ENCODE measurements at places on chromosomes 7 and 10.

GRCh38 chr10:120555436-120555835 is 98.4 kb downstream of the PLPP4 start:
- DNase-seq: no peak

GRCh38 chr10:118216571-118217170 is 125.5 kb downstream of the FAM204A start:
- no peak for DNase-seq

DNA sequence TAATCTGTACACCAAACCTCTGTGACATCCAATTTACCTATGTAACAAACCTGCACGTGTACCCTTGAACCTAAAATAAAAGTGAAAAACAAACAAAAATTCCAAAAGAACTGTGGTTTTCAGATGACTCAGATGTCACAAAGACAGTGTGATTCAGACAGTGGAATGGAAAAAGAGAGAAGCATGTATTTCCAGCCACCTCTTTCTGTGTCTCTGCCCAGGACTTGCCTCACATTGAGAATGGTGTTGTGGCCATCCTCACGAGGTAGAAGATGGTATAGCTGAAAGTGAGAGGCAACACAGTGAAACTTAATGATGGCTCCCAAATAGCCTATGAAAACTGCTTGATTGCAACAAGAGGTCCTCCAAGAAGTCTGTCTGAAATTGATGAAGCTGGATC is 78.0 kb downstream of the ARL5B start:
- no peak for DNase-seq

DNA sequence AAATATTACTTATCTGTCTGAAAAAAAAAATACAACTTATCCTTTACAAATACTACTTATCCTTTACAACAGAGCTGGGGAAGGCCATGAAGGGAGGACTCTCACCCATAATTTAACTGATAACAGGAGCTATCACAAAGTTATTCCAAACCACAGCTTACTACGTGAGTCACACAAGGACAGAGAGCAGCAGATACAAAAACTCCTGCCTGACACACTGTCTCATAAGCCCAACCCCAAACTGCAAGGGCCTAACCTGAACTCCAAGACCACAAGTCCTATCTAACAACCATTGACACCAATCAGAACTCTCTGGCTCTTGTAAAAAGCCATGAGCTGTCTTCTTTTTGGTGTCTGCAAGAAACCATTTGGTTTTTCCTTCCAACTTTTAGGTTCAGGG is 28.5 kb upstream of the CXCL12 start:
- DNase-seq: no peak

GRCh38 chr10:132270256-132270655 is 37.5 kb downstream of the STK32C start:
- no peak for DNase-seq

GRCh38 chr10:3173171-3173878 is 743 bp upstream of the PITRM1 start:
- DNase-seq: no peak

DNA sequence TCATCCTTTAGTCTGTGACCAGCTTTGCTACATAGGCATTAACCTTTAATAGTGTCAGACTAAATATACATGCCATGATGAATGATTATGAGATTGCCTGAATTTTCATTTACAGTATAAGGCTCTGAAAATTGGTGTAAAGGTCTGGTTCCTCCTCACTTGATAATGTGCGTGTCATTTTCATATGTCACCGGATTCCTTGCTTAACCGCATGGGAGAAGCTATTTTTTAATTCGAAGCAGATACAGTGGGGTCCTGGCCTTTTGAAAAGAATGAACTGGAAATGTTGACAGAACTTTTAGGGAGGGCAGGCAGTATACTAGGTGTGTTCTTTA is 192.4 kb upstream of the SH2B2 start:
- DNase-seq: no peak

GRCh38 chr10:86648704-86649427 is 5.5 kb upstream of the OPN4 start:
- no peak for DNase-seq

GRCh38 chr7:3722396-3722922 is 421.4 kb downstream of the SDK1 start:
- DNase-seq: no peak

GRCh38 chr10:2210088-2210487 is 472.8 kb upstream of the ADARB2 start:
- no peak for DNase-seq

- DNase-seq: no peak
These were observed 19.1 kb upstream of the KDM7A start for GRCh38 chr7:140195859-140196258.

DNA sequence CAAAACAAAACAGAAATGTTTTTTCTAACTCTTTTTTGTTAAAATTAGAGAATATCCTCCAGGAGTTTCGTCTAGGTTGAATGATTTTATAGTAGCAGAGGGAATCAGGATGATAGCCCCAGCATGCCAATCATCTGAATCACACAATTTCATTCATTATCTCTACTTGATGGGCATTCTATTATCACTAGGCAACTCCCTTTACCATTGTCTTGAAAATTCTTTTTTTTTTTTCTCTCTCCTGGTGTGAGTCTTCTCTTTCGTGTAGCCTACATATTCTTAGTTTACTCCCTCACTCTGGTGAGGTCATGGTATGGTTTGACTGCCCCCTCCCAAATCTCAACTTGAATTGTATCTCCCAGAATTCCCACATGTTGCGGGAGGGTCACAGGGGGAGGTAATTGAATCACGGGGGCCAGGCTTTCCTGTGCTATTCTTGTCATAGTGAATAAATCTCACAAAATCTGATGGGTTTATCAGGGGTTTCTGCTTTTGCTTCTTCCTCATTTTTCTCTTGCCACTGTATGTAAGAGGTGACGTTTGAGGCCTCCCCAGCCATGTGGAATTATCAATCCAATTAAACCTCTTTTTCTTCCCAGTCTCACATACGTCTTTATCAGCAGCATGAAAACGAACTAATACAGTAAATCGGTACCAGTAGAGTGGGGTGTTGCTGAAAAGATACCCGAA is 105.0 kb downstream of the OTUD1 start:
- no peak for DNase-seq

- no peak for DNase-seq
These were observed 217.4 kb upstream of the PPP2R2D start for GRCh38 chr10:131683281-131683861.

GRCh38 chr10:91163869-91164474 is 56.5 kb upstream of the PCGF5 start:
- peak; percentile 30 for DNase-seq

DNA sequence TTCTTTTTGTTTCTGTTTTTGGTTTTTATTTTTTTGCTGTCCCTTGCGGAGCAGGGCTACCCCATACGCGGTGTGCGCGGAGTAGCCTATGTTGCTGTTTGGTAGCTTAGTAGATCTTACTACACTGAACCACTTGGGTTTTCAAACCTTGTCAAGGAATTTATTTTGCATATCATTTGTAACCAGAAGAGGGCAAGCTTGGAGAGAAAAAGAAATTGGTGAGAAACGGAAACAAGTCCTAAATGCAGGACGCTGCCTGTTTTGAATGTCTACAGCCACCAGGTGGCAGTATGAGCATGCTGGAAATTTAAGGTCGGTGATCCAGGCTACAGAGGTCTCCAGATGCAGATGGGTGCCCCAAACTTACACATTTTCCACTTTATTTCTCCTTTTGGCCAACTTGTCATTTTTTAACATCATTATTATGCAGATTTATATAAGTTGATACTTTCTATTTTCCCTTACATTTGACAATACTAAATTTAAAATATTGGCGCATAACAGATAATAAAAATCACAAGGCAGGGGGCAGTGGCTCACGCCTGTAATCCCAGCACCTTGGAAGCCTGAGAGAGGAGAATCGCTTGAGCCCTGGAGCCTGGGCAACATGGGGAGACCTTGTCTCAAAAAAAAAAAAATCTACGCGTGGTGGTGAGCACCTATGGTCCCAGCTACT is 15.3 kb upstream of the TRA2A start:
- DNase-seq: peak; percentile 39

- DNase-seq: no peak
These were observed 73.5 kb downstream of the MALSU1 start for GRCh38 chr7:23372611-23373010.

Data from stimulated activated CD4-positive, alpha-beta T cell treated with anti-CD3 and anti-CD28 coated beads, Interleukin-1b, Interleukin-23, amount 100 ng/mL, for 24 hours (primary cell).